Neural crest cell (in vitro differentiated cells): ENCODE measurements at places on chromosomes 7 and 10.

DNA sequence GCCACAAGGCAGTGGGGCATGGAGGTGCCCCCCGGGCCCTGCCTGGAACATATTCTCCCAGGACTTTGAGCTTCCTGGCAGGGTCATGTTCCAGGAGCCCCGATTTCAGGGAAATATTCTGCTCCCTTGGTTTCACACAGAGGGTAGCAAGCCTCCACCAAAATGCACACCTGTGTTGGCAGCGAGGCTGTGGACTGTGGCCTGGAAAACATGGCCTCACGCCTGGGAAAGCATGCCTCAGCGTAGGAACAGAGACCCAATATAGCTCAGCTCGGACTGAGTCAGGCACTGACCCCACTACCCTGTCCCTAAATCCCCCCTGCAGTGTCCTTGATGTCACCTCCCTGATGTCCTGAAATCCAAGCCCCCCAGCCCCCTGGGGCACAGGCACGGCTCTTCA is 92.0 kb downstream of the KCNMA1 start:
- H3K27ac ChIP-seq, result no peak overlapping the region
- no peak overlapping the region for H3K4me3 ChIP-seq
- no peaks in the 10 kb centered on the region for H3K4me1 ChIP-seq

DNA sequence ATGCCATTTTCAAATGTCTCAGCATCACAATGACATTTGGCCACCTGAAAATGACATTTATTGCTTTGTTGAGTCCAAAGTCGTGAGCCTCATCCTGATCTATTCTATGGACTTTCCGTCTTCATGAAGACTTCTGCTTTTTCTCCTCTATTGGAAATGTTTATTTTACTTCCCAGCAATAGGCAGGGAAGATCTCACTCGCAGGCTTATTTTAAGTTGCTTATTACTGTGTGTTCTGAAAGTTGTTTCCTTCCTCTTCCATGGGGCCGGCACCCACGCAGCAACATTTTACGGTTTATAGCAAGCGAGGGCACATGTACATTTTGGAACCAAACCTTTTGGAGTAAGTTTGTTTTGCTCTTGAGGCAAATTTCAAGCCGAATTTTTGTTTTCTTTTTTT is 221.0 kb upstream of the KLF6 start:
- H3K4me3 ChIP-seq, result no peak overlapping the region
- no peaks in the 10 kb centered on the region for H3K27me3 ChIP-seq
- H3K36me3 ChIP-seq, result no peaks in the 10 kb centered on the region
- no peak overlapping the region for H3K27ac ChIP-seq
- H3K4me1 ChIP-seq, result peaks cover 10% of the 10 kb centered on the region

- no peak overlapping the region for H3K4me3 ChIP-seq
- H3K27me3 ChIP-seq, result no peaks in the 10 kb centered on the region
- peaks cover 3% of the 10 kb centered on the region for H3K36me3 ChIP-seq
- H3K4me1 ChIP-seq, result peaks cover 34% of the 10 kb centered on the region
- no peak overlapping the region for H3K27ac ChIP-seq
These were observed 4.6 kb downstream of the SEC23IP start for GRCh38 chr10:119896937-119897770.

- H3K4me3 ChIP-seq, result no peak overlapping the region
- H3K4me1 ChIP-seq, result no peaks in the 10 kb centered on the region
- H3K27ac ChIP-seq, result no peak overlapping the region
- H3K36me3 ChIP-seq, result peaks cover 14% of the 10 kb centered on the region
These were observed 14.3 kb downstream of the CYP3A5 start for GRCh38 chr7:99665312-99666012.

DNA sequence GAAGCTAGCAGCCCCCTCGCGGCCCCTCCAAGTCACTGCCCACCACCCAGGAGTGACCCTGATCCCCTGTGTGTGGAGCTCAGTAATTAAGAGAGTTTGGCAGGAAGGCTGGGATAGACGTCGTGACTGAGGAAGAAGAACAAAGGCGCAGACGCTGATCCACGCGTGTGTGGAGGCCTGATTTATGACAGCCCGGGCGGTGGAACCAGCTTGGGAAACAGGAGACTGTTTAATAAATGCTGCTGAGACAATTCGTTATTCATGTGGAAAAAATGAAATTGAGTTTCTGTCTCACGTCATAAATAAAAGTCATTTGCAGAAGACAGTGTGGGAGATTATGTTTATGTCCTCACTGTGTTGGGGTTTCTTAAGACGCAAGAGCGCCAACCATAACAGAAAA is 130.8 kb downstream of the ELFN1 start:
- peaks cover 6% of the 10 kb centered on the region for H3K27me3 ChIP-seq
- H3K36me3 ChIP-seq, result peaks cover 6% of the 10 kb centered on the region
- H3K4me3 ChIP-seq, result no peak overlapping the region
- H3K4me1 ChIP-seq, result no peaks in the 10 kb centered on the region
- H3K27ac ChIP-seq, result no peak overlapping the region

DNA sequence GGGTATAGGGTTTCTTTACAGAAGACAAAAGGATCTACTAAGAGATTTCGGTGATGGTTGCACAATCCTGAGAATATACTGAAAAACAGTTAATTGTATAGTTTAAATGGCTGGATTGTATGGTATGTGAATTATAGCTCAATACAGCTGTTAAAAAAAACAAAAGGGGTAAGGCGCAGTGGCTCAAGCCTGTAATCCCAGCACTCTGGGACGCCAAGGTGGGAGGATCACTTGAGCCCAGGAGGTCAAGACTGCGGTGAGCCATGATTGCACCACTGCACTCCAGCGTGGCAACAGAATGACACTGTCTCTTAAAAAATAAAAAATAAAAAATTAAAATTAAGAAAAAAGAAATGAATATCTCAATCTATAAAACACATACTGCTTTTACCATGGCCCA is 18.5 kb downstream of the ESYT2 start:
- no peaks in the 10 kb centered on the region for H3K36me3 ChIP-seq
- H3K4me3 ChIP-seq, result no peak overlapping the region
- no peak for DNase-seq
- peaks cover 13% of the 10 kb centered on the region for H3K4me1 ChIP-seq
- no peak overlapping the region for H3K27ac ChIP-seq
- no peaks in the 10 kb centered on the region for H3K27me3 ChIP-seq
